ENCODE measurements at places on chromosomes 5 and 9.

DNA sequence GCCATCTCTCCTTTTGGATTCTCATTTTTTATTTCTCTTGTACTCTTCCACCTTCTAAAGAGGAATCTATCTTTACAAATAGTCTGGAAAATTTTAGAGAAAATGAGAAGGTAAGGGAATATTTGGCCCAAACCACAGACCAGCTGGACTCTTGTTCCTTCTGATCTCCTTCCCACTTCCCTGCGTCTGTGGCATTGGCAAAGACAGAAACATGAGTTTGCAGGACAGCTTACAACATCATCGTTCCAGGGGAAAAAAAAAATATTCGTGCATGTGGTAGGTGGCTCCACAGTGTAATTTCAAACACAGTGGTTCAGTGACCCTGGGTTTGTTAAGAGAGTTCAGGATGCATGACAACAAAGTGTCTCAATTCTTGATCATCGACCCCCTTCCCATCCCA is 755.0 kb downstream of the DNAH5 start:
- peak; percentile 16 for DNase-seq

DNA sequence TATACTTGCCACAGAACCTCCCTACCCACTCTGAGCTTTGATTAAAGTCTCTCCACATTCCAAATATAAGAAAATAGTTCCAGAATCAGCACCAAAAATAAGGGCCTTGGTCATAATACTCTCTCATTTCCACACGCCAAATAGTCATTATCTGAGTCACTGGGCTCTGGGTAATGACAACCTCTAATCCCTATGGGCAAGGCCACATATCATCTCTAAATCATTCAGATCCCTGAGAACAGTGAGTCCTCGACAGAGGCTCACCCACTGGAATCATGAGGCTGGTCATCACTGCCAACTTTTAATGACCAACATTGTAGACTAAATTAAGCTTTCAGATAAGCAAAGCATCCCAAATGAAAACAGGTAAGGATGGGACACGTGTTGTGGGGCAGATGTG is 28.1 kb downstream of the FAM114A2 start:
- no peak for DNase-seq

- DNase-seq, result no peak
These were observed 49.4 kb downstream of the ROPN1L start for GRCh38 chr5:10490927-10491672.

DNA sequence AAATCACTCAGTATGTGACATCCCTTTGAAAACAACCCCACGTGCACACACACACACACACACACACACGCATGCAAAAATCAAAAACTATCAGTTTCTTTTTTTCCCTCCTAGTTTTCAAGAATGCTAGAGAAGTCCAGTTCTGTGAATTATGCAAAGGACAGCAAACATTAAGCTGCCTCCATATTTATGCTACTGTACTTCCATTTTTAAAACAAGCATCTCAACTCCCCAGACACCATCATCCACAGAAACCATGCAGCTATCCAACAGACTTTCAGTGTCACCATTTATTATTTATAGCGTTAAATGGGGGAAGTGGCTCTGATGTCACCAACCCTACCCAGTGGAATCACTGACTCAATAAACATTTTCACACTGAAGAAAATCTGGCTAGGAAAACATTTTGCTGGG is 1.6 kb downstream of the FBXW11 start:
- DNase-seq, result no peak

- no peak for DNase-seq
These were observed 199.9 kb upstream of the CDKN2B start for GRCh38 chr9:22208846-22209585.

GRCh38 chr9:92911511-92912475 is 34.0 kb upstream of the ZNF484 start:
- DNase-seq, result no peak

- no peak for DNase-seq
These were observed 54.1 kb downstream of the GADD45G start for GRCh38 chr9:89658931-89659330.

DNA sequence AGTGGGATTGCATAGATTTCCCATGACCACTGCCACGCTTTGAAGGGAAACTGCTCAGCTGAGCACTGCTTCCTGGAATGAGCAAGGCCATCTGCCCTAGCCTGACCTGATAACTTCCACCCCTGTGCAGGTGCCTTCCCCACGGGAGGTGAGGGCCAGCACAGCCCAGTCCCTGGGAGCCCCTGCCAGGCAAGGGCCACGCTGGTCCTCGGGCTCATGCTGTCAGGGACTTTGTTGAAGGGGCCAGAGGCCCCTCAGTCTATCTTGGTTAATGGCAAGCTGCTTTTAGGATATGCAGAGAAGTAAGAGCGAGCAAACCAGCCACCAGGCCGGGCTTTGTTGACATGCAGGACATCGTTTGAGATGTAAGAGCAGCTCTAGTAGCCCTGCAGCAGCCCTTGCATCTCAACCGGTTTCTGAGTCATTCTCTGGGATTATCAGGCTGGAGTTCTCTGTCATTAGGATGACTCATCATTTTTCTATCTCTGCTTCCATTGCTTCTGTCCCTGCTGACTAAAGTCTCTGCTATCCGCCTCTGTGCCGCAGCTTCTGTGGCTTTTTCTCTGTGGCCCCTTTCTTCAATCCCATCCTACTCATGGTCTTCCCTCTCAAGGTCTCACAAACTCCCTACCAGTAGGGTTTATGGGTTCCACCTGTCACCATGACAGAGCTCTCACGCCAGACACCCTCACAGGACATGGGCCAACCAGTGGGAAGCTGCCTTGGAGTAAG is 30.6 kb upstream of the IQGAP2 start:
- DNase-seq, result peak; percentile 53

GRCh38 chr5:38541174-38541725 is 15.2 kb downstream of the LIFR start:
- DNase-seq, result no peak

DNA sequence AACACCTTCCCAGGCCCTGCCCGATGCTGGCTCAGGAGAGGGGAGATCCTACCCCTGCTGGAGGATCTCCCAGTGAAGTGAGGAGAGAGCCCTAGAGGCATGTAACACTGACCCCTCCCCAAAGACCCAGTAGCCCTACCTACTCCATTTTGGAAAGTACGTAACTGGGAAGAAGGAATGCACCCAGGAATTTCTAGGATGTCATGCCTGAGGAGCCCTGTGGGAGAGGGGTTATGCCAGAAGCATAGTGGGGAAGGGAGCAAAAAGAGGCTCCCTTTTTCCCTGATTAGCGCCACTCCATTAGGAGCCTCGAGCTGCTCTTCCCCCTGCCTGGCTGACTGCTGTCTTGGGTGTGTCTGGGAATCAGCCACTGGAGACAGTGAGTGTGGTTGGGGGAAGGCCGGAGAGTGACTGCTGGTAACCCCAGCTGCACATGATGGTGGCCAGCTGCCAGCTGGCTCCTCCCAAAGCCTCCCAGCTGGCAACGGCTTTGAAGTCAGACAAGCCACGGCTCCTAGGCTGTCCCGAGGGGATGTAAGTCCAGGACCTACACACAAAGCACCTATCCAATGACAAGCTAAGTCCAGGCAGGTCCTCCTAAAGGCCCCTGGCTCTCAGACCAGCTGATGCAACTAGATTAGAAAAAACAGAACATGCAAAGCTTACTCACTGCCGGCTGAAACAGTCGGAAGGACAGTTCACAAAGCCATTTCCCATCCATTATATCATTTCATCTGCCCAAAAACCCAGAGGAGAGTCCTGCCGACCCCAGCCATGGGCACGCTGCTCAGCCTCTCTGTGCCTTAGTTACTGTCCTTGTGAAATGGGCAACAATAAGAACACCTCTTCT is 136.5 kb upstream of the ABCA1 start:
- DNase-seq, result peak; percentile 76

DNA sequence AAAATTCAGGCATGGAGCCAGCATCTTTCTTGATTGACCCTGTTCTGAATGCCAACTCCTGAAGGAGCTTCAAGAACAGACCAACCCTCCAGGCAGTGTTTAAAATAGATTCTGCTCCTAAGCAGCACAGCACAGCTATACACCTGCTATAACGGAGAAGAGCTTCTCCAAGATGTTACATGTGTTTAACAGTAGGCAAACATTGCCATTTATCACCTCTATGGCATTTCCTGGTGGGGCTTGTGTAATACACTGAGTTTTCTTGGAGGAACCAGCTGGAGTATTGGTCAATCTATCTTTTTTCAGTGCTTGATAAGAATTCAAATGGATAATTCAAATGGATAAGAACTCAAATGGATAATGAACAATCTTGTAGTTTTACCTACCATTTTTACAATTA is 615.1 kb downstream of the CDH12 start:
- DNase-seq, result no peak

DNA sequence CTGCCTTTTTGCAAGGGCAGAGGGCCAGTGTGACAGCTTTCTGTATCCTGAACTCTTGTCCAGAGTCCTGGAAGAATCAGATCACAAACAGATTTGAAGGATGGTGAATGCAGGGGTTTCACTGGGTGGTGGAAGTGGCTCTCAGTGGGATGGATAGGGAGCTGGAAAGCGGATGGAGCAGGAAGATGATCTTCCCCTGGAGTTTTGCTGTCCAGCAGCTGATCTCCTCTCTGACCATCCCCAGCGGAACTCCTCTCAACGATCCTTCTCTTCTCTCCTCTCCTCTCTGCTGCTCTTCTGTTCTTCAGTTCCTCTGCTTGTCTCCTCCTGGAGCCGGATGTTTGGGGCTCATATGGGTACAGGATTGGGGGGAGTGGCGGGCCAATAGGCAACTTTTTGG is 108.3 kb upstream of the HMHB1 start:
- DNase-seq, result no peak

GRCh38 chr5:122907276-122907675 is 61.9 kb downstream of the SNX24 start:
- DNase-seq, result no peak

- no peak for DNase-seq
These were observed 278.6 kb downstream of the SPOCK1 start for GRCh38 chr5:137220523-137220927.

DNA sequence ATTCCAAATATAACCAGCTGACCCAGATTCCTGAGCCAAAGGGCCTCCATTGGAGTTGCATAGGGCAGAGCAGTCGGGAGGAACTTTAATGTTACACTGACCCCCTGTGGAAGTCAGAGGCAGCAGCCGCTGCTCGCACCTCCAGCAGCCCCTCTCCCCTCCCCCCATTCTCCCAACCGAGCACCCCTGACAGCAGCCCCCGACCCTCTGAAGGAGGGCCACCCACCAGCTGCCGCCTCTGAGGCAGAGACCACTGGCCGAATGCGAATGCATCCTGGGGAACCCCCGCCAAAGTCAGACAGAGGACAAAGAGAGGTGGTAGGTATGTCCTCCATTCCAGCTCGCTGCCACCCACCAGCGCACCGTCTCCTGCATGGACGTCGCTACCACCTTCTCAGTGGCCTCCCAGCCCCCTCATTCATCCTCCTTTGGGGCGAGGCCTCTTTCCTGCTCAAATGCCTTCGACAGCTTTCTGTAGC is 231.0 kb downstream of the CDK5RAP2 start:
- DNase-seq, result peak; percentile 13

DNA sequence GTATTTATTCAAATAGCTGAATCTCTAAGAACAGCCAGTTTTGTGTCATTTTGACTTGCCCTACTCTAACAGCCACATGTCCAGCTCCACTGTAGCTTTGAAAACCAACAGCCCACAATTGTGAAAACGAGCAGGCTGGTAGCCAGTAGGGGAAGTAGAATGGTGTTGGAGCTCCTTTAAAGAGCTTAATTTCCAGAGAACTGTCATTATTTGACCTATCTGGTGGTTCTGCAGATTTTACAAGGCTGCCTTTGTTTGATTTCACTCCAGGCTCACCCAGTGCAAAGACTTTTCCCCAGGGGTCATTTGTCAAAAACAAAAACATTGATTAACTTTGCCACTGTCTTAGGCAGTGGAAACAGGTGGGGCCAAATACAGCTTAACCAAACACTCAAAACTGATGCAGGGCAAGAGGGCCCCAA is 3.2 kb upstream of the PJA2 start:
- DNase-seq, result no peak

DNA sequence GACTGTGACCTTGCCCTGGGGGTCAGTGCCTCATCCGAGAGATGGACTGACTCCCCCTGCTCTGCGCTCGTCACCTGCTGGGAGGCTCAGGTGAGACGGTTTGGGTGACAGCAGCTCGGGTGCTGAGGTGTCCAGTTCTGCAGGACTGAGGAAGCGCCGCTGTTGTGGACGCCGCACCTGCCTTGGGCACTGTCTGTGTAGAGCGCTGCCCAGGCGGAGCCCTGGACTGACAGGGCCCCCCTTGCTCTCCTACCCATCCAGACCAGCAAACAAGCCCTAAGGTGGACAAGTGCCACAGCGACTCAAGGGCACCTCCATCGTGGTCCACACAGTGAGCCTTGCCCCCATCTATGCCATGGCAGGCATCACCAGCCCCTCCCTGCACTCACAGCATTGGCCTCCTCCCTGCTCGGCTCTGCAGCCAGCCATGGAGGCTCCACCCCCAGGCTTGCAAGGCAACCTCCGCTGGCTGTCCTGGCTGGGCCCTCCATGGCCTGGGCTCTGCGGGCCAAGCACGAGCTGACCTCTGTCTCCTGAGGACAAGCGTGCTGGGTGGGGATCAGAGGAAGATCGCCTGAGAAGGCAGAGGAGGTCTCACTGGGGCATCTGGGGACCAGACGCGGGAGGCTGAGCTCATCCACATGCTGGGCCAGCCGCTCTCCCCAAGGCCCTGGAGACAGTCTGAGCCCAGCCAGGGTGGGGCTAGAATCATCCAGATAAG is 87.1 kb upstream of the COL5A1 start:
- no peak for DNase-seq

DNA sequence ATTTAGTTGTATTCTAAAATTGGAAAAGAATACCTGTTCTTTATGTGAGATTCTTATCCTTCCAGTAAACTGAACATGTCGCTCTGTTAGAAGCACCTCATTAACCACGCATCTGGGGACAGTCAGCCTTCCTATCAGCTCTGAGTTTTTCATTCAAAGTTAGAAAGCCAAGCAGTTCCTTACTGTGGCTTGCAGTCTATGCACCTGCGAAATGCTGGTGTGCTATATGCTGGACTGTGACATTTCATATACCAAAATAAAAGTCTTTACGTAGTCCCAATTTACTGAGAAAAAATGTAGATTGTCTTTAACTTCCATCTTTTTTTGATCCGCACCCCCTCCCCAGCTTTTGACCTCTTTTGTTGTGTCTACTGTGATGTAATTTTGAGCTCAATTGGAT is 4.3 kb downstream of the ANP32B start:
- DNase-seq, result no peak

DNA sequence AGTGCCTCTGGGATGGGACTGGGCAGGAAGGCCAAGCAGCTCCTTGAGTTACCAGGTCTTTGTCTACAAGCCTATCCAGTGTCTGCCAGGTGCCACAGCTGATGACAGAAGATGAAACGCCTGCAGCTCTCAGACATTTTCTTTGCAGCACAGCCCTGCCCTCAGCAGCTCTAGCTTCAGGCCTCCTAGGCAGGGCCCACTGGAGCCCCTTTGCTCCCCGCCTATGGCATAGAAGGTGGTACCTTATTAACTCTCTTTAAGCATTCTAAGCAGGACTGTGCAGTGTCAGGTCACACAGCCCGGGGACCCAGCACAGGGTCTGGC is 1.3 kb upstream of the SKP1 start:
- no peak for DNase-seq
